Activated naive CD8-positive, alpha-beta T cell treated with anti-CD3 and anti-CD28 coated beads for 36 hours (primary cell): ENCODE measurements at places on chromosomes 11 and 22. TPM values are rescaled to one million over a fixed set of nuclear protein-coding genes. Genes with fewer than 3 reads are reported as not detected.

The PGA4 gene
- total RNA-seq = not detected

The USH1C gene
- total RNA-seq = not detected

The REXO2 gene
- 68.9 TPM for total RNA-seq

The SUSD2 gene
- 0.80 TPM for total RNA-seq

The OR2AG1 gene
- total RNA-seq = not detected

The RAG2 gene
- not detected for total RNA-seq

The SGSM1 gene
- not detected for total RNA-seq

GRCh38 chr22:26586556-26587325 is 3.2 kb downstream of the TPST2 start:
- no peak for DNase-seq

GRCh38 chr11:93498641-93499040 is 44.5 kb downstream of the SMCO4 start:
- DNase-seq = no peak
